GM12892 (cell line): ENCODE measurements at places on chromosomes 3 and 15.

DNA sequence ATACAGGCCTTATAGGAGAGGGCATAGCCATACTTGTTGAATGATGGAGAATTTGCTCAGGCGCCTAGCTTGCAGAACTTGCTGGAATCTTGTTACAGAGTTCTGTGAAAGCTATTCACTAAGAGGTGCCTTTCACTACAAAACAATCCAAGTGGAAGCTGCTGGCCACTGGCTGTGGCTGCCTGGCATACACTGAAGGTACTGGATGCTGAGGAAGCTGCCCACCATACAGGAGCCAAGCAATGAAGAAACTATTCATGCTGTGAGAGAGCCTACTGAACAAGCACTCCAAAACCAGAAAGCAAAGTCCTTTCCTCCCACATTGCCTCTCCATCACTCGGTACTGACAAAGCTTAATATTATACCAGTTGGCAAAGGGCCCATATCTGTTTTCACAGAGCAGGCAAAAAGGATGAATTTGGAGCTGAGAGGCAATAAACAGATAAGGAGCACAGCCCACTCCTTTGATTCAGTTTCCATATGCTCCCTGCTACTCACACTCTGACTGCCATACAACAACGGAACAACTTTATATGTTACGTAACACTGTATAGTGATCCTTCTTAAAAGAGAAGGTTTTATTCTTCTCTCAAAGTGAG, 192.6 kb upstream of the ALCAM start:
- no peak for DNase-seq

DNA sequence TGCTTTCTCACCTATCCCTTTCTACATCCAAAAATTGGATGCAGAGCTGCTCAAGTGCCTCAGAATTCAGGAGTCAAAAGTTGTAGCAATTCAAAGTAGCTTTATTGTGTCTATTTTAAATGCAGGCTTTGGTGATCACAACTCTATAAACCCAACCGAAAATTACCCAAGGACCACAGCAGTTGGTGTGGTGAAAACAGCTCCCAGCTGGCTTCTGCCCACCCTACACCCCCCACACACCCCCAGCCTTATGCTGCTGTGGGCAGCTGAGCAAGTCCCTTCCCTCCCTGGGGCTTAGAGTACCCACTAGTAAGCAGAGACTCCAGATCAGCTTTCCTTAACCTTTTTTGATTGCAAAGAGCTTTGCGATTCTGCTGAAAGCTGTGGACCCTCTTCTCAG, 5.8 kb upstream of the HES1 start:
- no peak for DNase-seq

GRCh38 chr3:23252122-23252521, 49.0 kb downstream of the UBE2E2 start:
- DNase-seq: no peak

- DNase-seq: no peak
Measured at GRCh38 chr15:73582851-73583379, 50.3 kb downstream of the NPTN start.

- DNase-seq: no peak
Measured at GRCh38 chr3:31050296-31050695, 155.8 kb upstream of the GADL1 start.

GRCh38 chr3:115651087-115651486, 27.8 kb downstream of the GAP43 start:
- DNase-seq: no peak
